Right lung (tissue), 10 donors: ENCODE measurements at places on chromosomes 5 and 9. TPM values are rescaled to one million over a fixed set of nuclear protein-coding genes. Genes with fewer than 3 reads are reported as not detected.

- no peak for DNase-seq
These were observed 198.8 kb downstream of the SEMA5A start for GRCh38 chr5:9347032-9347431.

DNA sequence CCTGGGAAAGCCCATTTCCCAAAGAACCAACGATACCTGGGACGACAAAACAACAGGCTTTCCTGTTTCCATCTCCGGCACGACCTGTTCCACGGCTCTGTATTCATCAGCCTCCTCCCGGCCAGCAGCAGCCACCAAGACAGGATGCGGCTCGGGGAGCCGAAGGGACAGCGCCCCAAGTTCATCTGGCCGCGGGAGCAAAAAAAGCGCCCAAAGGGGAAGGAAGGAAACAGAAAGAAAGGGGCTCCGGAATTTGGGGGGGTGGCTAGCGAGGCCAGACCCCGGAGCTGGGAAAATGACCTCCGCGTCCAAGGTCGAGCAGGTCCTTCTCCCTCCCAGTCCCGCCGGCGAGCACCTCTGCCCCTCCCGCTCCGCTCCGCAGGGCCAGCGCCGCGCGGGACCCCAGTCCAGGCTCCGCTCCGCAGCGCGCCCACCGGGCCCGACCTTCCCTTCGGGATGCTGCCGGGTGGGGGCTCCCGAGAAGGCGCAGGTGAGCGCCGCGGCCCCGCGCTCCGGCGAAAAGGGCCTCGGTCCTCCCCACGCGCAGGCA lies 608 bp downstream of the ELOVL7 start:
- DNase-seq: no peak

GRCh38 chr9:4814913-4815312 lies 22.2 kb downstream of the RCL1 start:
- DNase-seq: no peak

DNA sequence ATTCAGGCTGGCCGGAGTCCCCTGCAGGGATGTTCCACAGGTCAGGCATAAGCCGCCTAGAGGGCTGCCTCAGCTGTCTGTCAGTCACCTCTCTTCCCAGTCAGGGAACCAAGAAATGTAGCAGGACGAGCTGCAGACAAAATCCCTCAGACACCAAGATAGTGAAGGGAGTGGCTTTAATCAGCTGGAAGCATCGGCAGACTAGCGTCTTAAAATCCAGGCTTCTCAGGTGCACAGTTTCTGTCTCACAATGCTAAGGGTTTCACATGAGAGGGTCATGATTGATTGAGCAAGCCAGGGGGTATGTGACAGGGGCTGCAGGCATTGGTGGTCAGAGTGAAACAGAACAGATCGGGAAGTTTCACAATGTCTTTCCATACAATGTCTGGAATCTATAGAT lies 247.2 kb downstream of the CDH10 start:
- no peak for DNase-seq

DNA sequence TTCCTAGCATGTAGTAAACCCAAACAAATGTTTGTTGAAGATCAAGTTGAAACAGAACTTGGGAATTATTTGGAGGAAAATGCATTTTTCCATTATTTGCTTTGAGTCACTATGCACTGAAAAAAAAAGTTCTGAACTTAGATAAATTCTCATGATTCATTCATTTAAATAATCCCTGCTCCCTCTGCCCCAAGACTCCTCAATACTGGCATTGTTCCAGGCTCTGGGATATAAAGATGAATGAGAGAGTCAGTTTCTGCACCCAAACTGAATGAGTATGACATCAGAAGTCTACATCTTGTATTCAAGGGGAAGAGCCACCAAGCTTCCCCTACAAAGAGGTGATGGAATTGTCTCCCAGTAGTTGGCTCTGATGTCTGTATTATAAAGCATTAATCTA lies 123.9 kb downstream of the SEC61B start:
- DNase-seq: no peak

- no peak for DNase-seq
These were observed 41.5 kb upstream of the STARD4 start for GRCh38 chr5:111553868-111554267.

GRCh38 chr5:80703747-80704146 lies 49.0 kb upstream of the DHFR start:
- no peak for DNase-seq

DNA sequence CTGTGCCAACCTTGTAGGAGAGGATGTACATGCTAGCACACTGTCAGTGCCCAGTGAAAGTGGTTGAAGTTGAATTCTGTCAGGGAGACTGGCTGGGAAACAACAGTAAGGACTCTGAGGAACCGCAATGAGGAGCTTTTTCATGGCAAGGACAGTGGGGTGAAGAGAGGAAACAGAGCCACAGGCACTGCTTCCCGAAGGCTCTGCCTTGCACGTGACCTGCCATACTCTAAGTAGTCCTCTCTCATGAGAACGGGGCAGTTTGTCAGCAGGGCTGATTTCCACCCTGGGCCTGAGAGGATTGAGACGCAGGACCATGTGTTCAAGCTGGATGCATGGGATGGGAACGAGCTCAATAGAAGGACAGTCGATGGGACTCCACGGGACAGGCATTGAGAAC lies 106.6 kb upstream of the CTSL start:
- DNase-seq: no peak

GRCh38 chr5:173789031-173789920 lies 98.9 kb upstream of the CPEB4 start:
- DNase-seq: no peak

DNA sequence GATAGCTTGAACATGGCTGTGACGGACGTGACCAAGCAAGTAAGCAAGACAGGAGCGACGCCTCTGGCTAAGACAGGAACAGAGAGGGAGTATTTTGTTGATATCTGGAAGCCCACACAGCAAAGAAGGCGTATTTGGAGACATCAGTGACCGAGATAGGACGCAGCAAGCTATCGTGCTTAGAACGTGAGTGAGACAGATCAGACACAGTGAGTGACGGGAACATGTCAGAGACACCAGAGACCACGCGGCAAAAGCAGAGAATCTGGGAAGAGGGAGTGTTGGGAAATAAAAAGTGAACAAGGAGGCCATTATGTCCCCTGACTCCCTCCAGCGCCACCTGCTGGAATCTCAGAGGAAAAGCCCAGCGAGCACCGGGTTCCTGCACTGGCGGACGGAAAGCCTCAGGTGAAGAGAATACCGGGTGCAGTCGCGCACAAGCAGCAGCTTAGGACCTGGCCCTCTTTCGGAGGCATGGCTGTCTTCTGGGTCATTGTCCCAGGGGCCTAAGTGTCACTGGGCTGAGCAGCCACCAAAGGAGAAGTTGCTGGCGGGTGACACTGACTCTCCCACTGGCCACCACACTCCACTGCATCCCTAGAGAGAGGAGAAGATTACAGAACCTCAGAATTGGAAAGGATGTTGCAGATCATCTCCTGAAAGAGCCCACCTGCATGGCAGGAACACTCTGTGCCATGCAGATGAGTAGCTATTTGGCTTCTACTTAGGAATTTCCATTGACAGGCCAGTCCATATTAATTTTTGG lies 99.1 kb downstream of the FBXO38 start:
- DNase-seq: no peak

DNA sequence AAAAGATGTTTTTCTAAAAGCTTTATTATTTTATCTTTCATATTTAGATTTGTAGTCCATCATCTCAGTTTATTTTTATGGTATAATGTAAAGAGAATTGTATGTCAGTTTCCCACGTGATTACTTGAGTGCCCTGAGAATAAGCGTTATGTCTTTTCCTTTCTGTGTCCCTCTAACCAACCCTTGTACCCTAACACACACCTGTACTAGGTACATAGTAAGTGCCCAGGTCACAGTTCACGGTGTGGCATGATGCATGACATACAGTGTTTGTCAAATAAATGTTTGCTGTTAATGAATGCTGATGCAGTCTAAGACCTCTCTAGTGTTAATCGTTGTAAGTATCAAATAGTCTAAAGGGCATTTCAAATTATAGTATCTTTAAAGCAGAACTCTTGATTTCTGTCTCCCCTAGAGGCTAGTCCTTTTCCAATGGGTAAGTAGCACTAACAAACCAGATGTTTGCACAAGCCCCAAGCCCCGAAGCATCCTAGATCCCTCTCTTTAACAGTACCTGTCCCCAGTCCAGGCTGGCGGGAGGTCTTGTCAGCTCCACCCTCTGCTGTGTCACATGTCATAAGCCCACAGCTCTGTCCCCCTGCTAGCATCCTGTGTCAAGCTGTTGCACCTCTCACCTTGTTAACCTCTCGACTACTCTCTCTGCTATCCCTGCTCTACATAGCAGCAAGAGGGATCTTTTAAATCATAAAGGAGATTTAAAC lies 23.7 kb downstream of the NUP214 start:
- DNase-seq: no peak

DNA sequence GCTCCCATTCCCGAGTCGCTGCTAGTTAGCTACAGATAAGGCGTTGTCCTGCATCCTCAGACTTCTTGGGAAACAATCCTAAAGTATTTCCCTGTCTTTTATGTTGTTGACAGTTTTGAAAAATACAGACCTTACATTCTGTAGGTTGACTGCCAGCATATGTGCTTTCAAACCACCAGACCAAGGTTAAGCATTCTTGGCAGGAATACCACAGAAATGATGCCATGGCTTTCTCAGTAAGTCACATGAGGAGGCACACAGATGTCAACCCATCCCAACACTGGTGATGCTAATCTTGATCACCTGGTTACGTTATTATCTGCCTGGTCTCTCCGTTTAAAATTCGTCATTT lies 871 bp downstream of the GLE1 start:
- no peak for DNase-seq

DNA sequence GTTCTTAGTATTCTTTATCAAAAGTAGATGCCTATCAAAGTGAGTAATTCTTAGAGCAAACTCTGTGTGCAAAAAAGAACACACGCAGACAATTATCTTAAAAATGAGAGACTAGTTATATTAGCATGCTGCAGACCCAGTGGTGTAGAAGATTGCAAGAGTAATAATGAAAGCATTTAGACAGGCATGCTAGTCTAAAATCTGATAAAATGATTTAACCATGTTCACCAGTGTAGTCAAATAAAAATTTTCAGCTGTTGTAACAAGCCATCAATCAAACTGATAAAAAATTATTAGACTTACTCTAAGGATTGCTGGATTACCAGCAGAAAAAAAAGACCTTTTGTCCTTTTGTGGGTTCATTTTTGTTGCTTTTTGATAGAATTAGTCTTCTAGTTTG lies 241.9 kb upstream of the TLE4 start:
- no peak for DNase-seq

DNA sequence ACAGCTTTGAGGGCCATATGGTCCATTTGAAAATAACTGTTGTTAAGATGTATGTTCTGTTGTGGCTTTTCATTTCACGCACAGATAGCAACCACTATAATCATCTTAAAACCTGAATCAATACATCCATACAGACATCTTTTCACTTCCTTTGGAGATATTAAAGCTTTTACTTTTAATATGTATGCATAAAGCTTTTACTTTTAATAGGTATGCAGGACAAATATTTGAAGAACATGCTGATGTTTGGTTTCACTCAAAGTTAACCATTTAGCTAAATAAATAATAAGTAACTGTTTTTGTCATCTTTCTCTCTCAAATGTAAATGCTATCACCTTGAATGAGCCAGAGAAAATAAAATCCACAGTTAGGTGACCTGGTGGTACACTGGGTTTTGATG lies 108.6 kb downstream of the OXCT1 start:
- DNase-seq: no peak

DNA sequence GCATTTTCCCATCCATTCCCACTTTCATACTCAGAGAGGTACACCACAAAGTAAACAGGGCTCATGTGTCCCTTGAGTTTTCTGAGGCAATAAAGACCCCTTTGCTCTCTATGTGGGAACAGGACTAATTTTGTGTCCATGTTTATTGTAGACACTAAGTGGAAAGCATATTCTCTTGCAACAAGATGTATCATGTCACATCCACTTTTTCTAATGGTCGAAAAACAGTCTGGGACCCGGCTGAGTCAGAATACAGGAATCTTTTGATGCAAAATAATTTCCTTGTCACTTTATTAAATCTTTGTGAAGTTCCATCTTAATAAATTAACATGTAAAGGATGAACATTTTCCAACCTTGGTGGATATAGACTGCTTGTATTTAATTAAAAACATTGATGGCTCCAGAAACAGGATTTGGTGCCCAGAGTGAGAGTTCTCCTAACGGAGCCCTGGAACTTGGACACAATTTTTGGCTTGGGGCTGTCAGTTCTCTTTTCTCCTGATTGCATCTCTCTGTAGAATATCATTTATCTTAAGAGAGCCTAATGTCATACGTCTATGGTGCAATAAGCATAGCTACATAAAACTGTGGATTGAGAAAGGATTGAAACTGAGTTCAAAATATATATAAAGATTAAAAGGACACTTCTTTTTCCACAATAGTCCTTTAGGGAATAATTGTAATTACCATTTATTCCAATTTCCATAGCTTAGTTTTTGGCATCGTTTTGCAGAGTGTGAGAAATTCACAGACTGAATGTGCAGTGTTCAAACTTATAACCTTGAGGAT lies 1116.7 kb upstream of the SEMA6A start:
- DNase-seq: peak; percentile 57

The GRIN3A gene
- polyA plus RNA-seq: 0.30 TPM

The THG1L gene
- 32.5 TPM for polyA plus RNA-seq

The PCDHB14 gene
- 9.3 TPM for polyA plus RNA-seq

The CARTPT gene
- polyA plus RNA-seq: not detected

The FOXD4L5 gene
- polyA plus RNA-seq: 0.54 TPM
